ENCODE measurements at places on chromosomes 5 and 9. TPM values are rescaled to one million over a fixed set of nuclear protein-coding genes. Genes with fewer than 3 reads are reported as not detected.

DNA sequence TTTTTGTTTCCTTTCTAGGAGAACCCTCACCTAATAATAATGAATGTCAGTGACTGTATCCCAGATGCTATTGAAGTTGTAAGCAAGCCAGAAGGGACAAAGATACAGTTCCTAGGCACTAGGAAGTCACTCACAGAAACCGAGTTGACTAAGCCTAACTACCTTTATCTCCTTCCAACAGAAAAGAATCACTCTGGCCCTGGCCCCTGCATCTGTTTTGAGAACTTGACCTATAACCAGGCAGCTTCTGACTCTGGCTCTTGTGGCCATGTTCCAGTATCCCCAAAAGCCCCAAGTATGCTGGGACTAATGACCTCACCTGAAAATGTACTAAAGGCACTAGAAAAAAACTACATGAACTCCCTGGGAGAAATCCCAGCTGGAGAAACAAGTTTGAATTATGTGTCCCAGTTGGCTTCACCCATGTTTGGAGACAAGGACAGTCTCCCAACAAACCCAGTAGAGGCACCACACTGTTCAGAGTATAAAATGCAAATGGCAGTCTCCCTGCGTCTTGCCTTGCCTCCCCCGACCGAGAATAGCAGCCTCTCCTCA is 87.1 kb downstream of the OSMR start:
- ATAC-seq: no peak

DNA sequence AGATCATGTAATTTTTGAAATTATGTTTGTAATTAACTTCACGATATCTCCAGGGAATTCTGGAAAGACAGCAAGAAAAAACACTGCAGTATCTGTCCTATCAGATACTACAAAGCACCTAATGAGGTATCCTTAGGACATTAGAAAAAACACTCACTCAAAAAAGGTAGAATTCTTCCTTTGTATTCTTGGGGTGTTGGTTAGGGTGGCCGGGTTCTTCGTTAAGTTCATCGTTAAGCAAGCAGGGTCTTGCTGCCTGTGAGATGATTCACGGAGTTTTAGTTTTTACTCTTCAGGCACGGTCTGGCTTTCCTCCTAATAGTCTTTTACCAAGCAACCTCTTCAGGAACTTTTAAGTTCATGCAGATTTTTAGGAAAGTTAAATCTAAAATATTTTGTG is 91.4 kb upstream of the IRX4 start:
- ATAC-seq: no peak

DNA sequence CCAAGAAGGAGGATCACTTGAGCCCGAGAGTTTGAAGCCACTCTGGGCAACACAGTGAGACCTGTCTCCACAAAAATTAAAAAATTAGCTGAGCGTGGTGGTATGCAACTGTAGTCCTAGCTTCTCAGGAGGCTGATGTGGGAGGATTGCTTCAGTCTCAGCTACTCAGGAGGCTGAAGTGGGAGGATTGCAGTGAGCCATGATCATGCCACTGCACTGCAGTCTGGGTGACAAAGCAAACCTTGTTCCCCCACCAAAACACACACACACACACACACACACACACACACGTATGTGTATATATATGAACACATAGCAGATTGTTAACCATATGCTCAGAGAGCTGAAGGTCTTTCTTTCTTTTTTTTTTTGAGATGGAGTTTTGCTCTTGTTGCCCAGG is 157.5 kb upstream of the MAST4 start:
- ATAC-seq: no peak

GRCh38 chr9:120184266-120184665 is 395.7 kb downstream of the CDK5RAP2 start:
- ATAC-seq: no peak

- no peak for ATAC-seq
These were observed 492.0 kb upstream of the MEF2C start for GRCh38 chr5:89374818-89375521.

GRCh38 chr9:133967024-133967741 is 24.9 kb downstream of the VAV2 start:
- no peak for ATAC-seq

DNA sequence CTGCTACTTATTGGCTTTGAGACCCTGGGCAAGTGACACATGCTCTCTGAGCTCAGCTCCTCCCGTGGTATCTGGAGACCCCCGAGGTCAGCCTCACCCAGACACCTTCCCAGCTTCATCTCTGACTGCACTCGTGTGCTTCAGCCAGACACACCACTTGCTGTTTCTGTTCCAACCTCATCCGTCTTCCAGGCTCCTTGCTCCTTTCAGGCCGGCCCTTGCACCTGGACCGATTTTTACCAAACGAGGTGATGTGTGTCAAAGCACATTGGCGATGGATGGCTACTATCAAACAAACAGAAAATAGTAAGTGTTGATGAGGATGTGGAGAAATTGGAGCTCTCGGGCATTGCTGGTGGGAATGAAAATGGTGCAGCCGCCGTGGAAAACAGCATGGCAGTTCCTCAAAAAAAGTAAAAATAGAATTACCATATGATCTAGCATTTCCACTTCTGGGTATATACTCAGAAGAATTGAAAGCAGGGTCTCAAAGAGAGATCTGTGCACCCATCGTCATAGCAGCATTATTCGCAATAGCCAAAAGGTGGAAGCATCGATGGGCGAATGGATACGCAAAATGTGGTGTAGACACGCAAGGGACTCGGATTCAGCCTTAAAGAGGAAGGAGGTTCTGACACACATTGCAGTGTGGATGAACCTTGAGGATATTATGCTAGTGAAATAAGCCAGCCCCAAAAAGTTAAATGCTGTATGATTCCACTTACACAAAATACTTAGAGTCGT is 96.1 kb upstream of the IER5L start:
- no peak for ATAC-seq

GRCh38 chr9:29006628-29007027 is 1433.3 kb upstream of the C9orf72 start:
- ATAC-seq: peak; percentile 43

GPX8 gene
- total RNA-seq: 11.9 TPM

Measured in motor neuron (in vitro differentiated cells).